ENCODE measurements at places on chromosomes 16 and 17.

DNA sequence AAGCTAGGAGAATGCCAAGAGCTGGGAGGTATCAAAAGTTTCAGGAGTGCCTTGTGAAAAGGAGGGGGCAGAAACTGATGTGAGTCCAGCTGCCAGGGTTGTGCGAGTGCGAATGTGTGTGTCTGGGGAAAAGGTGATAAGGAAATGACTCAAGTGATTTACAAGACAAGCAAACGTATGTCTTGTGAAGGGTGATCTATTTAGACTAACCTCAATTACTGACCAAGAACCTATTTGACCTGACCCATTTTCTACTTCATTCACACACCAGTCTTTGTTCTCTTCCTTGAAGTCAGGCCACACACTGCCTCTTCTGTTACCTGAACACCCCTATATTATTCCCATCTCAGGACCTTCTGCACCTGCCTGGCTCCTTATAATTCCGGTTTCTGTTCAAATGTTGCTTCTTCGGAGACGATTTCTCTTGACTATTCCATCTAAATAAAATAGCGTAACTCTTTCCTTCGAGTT, 1.0 kb downstream of the GDE1 start:
- H3K27ac ChIP-seq: peak overlapping the region; percentile 87
- H3K4me1 ChIP-seq: peaks cover 63% of the 10 kb centered on the region
- H3K27me3 ChIP-seq: no peaks in the 10 kb centered on the region
- peaks cover 7% of the 10 kb centered on the region for H3K36me3 ChIP-seq
- DNase-seq: no peak

DNA sequence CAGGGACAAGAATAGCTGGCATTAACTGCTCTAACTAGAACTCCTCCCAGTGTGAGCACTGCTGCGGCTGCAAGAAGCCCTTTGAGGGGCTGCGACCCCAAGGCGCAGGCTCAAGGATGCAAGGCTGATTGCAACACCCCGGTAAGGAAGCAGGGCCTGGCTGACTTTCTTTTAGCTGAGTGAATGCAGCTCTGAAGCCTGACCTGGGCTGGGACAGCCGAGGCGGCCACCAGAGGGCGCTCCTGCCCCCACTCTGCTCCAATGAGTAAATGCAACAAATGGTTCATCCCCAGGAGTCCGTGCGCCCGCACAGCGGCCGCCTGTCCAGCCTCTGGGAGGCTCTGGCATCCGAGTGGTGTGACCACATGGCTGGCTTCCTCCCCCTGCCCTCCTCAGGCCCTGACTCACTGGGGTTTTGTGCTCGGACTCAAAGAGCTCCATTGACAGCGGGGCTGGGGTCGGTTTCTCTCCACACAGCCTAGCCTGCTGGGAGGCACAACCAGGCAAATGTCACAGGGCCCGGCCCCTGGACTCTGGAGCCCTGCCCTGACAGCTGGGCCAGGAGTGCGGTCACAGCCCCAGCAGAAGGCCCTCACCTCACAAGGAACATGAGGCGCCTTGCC, at the start of gene SMIM5:
SMIM5 (plus strand) TSS at position 572 of the 623 bp plus-strand sequence. CDS start 6,768 bp downstream, outside the sequence.
- no peaks in the 10 kb centered on the region for H3K27me3 ChIP-seq
- DNase-seq: peak; percentile 96
- H3K36me3 ChIP-seq: peaks cover 3% of the 10 kb centered on the region

DNA sequence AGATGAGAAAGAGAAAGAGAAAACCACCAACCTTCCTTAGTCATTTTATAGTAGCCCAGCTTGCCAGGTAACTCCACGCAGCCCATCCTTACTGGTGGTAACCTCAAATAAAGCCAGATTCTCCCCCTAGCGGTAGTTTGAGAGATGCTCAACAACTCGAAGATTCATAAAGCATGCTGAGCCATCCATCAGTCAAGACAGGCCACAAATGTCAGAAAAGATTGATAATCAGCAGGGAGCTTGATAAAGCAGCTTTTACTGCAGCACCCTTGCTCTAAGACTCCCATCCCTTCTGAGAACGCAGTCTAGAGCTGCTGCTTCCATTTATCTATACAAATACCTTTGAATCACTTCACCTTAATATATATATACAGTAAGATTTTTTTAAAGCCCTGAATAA, 451.5 kb upstream of the HSBP1 start:
- no peak overlapping the region for H3K27ac ChIP-seq
- H3K36me3 ChIP-seq: no peaks in the 10 kb centered on the region
- no peak for DNase-seq
- no peaks in the 10 kb centered on the region for H3K4me1 ChIP-seq

DNA sequence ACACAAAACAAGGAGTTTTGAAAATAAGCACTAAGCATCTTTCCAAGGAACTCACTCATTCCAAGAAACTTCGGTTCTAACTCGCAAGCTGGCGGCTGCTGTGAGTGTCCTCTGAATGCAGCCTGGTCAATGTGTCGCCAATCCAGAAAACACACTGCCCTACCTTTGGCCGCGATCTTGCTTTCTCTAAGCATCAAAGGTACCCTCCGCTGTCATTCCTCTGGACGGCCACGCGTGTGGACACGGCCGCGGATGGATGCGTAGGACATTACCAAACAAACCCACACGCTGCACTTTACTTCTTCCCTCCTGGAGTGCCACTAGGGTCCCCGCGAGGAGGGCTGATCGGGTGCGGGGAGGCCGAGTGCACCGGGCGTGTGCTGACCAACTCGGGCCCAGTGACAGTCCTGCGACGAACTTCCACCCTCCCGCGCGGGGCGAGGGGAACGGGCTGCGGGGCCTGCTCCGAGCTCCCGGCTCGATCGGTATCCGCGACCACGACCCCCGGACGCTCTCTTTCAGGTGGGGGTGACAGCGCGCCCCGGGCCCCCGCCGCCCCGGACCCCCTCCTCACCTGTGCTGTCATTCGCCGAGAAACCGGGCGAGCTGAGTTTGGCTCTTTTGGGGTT, 1.1 kb downstream of the CREBBP start:
- peak overlapping the region; percentile 88 for H3K4me3 ChIP-seq
- peaks cover 7% of the 10 kb centered on the region for H3K36me3 ChIP-seq
- peaks cover 52% of the 10 kb centered on the region for H3K4me1 ChIP-seq
- peak overlapping the region; percentile 69 for H3K27ac ChIP-seq
- no peak for DNase-seq

GRCh38 chr17:29430275-29430674, 40.1 kb downstream of the TAOK1 start:
- no peak overlapping the region for H3K4me3 ChIP-seq
- H3K27me3 ChIP-seq: no peaks in the 10 kb centered on the region
- no peak overlapping the region for H3K27ac ChIP-seq
- H3K36me3 ChIP-seq: peaks cover 8% of the 10 kb centered on the region
- peaks cover 20% of the 10 kb centered on the region for H3K4me1 ChIP-seq

GRCh38 chr17:5120036-5120435, 4.2 kb downstream of the USP6 start:
- H3K36me3 ChIP-seq: no peaks in the 10 kb centered on the region
- DNase-seq: no peak
- H3K4me1 ChIP-seq: peaks cover 2% of the 10 kb centered on the region
- H3K27ac ChIP-seq: no peak overlapping the region
- no peak overlapping the region for H3K4me3 ChIP-seq
- H3K27me3 ChIP-seq: peaks cover 5% of the 10 kb centered on the region

DNA sequence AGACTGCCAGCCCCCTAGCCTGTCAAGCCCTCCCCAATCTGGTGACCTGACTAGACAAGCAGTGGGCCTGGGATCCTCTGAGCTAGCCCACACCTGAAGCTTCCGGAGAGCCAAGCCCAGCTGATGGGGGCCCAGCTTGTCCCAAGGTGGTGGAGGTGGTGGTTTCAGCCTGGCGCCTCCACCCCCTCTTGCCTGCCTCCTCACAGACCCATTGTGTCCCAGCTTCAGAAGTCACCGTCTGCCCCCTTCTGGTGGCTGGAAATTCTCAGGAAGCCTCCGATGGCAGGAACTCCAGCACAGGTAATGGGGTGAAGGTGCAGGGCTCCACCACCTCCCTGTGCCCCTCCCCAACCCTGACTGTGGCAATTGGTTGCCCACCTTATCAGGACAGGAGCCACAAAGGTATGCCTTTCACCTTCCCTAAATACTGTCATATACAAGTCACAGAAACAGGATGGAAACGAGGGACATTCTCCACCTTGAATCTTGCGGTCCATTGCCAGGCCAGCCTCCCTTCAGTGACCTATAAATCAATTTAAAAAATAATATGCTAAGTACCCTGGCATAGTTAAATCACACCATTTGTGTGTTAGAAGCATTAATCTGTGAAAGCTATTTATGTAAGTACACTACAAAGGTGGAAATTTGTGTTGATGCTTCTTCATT, 66.0 kb upstream of the ZNF423 start:
- no peaks in the 10 kb centered on the region for H3K36me3 ChIP-seq
- H3K27me3 ChIP-seq: peaks cover 39% of the 10 kb centered on the region
- H3K4me1 ChIP-seq: peaks cover 3% of the 10 kb centered on the region

DNA sequence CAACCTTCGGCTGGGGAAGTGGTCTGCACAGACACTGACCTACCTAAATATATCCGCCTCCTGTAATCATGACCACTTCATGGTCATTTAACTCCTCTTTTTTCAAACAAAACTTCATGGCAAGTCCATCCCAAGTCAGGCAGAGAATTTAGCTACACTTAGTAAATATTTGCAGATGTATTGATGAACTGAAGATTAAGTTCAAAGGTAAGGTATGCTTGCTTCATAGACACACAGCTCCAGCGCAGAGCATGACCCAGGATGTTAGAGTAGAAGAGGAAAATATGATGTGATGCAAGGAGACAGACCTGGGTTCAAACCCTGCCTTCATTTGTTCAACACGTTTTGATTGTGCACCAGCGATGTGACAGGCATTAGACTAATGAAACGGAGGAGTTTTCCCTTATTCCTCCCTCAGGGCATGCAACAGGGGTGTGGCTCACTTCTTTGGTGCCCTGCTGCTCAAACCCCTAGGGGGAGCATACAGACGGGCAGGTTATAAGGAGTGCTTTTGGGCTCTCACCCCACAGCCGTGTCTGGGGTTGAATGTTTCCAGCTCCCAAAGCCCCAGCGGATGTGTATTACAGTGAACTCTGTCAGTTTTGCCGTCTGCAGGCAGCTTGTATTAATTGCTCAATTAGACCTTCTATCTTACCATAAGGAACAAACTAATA, 23.9 kb upstream of the CLEC3A start:
- DNase-seq: no peak
- H3K36me3 ChIP-seq: no peaks in the 10 kb centered on the region
- H3K4me3 ChIP-seq: no peak overlapping the region

GRCh38 chr16:67163999-67164558, 466 bp upstream of the HSF4 start:
- H3K4me1 ChIP-seq: peaks cover 33% of the 10 kb centered on the region
- DNase-seq: no peak
- no peaks in the 10 kb centered on the region for H3K36me3 ChIP-seq
- H3K27me3 ChIP-seq: peaks cover 29% of the 10 kb centered on the region

DNA sequence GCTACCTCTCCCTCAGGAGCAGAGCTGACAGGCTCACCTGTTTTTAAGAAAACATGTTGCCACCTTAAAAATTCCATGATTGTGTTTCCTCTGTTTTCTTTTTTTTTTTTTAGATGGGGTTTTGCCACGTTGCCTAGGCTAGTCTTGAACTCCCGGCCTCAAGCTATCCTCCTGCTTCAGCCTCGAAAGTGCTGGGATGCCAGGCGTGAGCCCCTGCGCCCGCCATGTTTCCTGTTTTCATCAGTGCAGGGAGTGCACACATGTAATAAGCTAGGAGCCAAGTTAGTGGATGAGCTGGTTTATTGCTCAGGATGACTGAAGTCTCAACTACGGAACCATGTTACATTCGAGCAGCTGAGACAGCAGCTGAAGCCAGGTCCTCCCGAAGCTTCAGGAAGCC, 13.6 kb downstream of the MRM3 start:
- H3K27ac ChIP-seq: peak overlapping the region; percentile 93
- H3K4me1 ChIP-seq: peaks cover 23% of the 10 kb centered on the region
- no peak for DNase-seq
- peaks cover 23% of the 10 kb centered on the region for H3K36me3 ChIP-seq
- H3K27me3 ChIP-seq: no peaks in the 10 kb centered on the region

DNA sequence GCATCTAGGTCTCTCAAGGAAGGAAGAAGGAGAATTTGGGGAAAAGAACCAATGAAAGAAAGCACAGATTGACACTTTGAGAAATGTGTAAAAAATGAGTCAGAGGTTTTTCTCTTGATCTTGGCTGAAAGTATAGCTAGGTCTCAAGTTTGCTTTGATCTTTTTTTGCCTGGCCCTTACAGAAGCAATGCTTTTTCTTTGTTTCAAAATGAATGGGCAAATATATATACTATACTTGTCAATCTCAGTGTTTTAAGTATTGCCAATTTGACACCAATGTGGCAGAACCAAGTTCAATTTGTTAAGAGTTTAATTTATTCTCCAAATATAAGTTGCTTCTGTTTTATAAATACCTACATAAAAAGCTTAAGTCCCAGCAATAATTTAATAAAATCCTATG, 119.6 kb downstream of the PPM1E start:
- no peaks in the 10 kb centered on the region for H3K36me3 ChIP-seq
- no peak overlapping the region for H3K27ac ChIP-seq
- no peaks in the 10 kb centered on the region for H3K4me1 ChIP-seq
- H3K27me3 ChIP-seq: peaks cover 10% of the 10 kb centered on the region
- H3K4me3 ChIP-seq: no peak overlapping the region

DNA sequence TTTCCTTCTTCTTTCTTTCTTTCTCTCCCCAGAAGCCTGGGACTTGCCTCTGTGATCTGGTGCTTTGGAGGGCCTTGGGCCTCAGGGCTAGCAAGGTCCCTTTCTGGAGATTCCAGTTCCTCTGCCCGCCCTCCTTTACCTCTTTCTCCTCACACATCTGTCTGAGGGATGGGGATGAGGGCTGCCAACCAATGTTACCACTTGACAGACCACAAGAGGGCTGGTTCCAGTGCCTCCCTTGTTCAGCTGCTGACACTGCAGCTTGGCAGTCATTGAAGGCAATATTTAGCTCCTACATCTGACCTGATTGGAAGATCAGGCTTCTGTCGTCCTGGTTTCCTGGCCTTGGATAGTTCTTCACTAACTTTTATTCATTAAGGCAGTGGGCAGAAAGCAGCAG, 3.6 kb upstream of the ZNF652 start:
- peak overlapping the region; percentile 68 for H3K27ac ChIP-seq
- no peak for DNase-seq
- no peak overlapping the region for H3K4me3 ChIP-seq
- H3K36me3 ChIP-seq: no peaks in the 10 kb centered on the region
- peaks cover 8% of the 10 kb centered on the region for H3K4me1 ChIP-seq

- no peak overlapping the region for H3K4me3 ChIP-seq
- H3K27ac ChIP-seq: no peak overlapping the region
- peaks cover 28% of the 10 kb centered on the region for H3K36me3 ChIP-seq
- DNase-seq: no peak
- H3K27me3 ChIP-seq: no peaks in the 10 kb centered on the region
- H3K4me1 ChIP-seq: no peaks in the 10 kb centered on the region
These were observed 36.4 kb downstream of the AKAP1 start for GRCh38 chr17:57121308-57122042.

- peak; percentile 93 for DNase-seq
- H3K4me3 ChIP-seq: peak overlapping the region; percentile 24
- H3K27me3 ChIP-seq: no peaks in the 10 kb centered on the region
- peaks cover 38% of the 10 kb centered on the region for H3K4me1 ChIP-seq
- peak overlapping the region; percentile 98 for H3K27ac ChIP-seq
- H3K36me3 ChIP-seq: peaks cover 37% of the 10 kb centered on the region
These were observed 10.1 kb downstream of the DYNC1LI2 start for GRCh38 chr16:66741169-66741900.

- no peak overlapping the region for H3K4me3 ChIP-seq
- DNase-seq: no peak
- peaks cover 9% of the 10 kb centered on the region for H3K4me1 ChIP-seq
- H3K27ac ChIP-seq: no peak overlapping the region
- H3K27me3 ChIP-seq: peaks cover 12% of the 10 kb centered on the region
- no peaks in the 10 kb centered on the region for H3K36me3 ChIP-seq
These were observed 30.5 kb upstream of the PLCG2 start for GRCh38 chr16:81748476-81749198.
